Fibroblast of villous mesenchyme (primary cell): ENCODE measurements at places on chromosomes 2 and 18. TPM values are rescaled to one million over a fixed set of nuclear protein-coding genes. Genes with fewer than 3 reads are reported as not detected.

SNTG2 gene
- total RNA-seq, result under 0.01 and 1.6 TPM in 2 replicates

DNA sequence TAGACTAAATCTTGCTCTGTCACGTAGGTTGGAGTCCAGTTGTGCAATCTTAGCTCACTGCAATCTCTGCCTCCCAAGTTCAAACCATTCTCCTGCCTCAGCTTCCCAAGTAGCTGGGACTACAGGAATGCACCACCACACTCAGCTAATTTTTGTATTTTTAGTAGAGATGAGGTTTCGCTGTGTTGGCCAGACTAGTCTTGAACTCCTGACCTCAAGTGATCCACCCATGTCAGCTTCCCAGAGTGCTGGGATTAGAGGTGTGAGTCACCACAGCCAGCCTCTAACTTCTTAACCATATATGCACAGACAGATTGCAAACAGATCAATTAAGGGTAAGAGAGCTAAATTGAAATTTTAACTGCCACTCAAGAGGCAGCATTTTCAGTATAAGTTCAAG lies 22.1 kb upstream of the CNGA3 start:
- DNase-seq, result peak; percentile 44

- DNase-seq, result no peak
Measured at GRCh38 chr2:72917138-72917876, at the start of gene EMX1. Gene EMX1 (plus strand): TSS chr2:72917519. CDS start chr2:72917853, 334 bp downstream.

MYL1 gene
- total RNA-seq, result not detected in 2 replicates

GRCh38 chr2:158810731-158811460 lies 15.8 kb downstream of the DAPL1 start:
- DNase-seq, result peak; percentile 25

DUSP2 gene
- 0.86 and 2.3 TPM in 2 replicates for total RNA-seq

GRCh38 chr2:121038431-121038830 lies 246.6 kb downstream of the TFCP2L1 start:
- no peak for DNase-seq

DNA sequence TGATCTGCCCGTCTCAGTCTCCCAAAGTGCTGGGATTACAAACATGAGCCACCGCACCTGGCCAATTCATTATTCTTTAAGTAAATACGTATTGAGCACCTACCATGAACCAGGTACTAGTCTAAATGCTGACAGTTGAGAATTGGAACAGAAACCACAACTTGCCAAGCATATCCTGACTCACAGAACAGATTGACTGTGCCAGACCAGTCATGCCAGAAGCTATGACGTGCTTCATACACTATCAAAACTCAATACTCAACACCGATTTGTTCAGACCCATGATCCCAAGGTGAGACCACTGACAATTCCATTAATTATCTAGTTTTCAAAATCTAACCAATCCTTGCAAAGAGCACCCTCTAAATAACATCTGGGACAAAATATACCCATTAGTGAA lies 148.6 kb downstream of the B3GNT2 start:
- no peak for DNase-seq

GRCh38 chr2:147609301-147609700 lies 235.5 kb upstream of the ACVR2A start:
- DNase-seq, result no peak

C2orf15 gene
- not detected in 2 replicates for total RNA-seq

DNA sequence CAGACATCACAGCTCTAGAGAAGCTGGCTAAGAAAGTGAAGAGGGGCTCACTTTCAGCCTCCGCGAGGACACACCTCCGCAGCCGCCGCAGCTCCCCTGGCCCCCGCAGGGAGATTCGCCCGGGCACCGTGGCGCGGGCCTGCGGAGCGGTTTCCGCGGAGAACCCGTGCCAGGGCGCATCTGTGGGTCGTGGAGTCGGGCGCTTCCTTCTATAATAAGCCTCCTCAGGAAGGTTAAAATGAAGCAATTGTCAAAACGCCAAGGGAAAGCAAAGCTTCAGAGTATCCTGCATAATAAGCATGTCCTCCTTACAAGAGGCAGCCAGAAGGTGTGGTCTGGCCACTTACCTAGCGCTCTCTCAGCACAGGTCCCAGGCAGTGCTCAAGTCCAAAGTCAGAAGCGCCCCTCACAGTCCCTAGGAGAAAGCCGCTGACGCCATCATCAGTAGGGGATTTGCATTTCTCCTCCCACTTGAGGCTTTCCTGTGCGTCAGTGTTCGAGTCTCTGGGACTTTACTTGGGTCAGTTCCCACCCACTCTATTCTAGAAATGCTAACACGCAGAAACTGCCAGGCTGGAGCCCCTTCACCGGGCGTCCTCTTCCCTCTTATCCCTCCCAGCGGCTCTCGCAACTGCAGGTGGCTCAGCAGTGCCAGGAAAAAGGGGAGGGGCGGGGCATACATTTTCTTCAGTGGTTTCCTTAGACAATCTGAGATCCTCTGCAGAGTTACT lies at the start of gene STAT4:
Gene STAT4 (minus strand): TSS at position 395 of the 731 bp plus-strand sequence. CDS start 2,791 bp downstream, outside the sequence.
- peak; percentile 63 for DNase-seq

WIPF1 gene
- 13.0 and 15.1 TPM in 2 replicates for total RNA-seq

FAM228A gene
- 0.43 and 0.64 TPM in 2 replicates for total RNA-seq

- DNase-seq, result no peak
Measured at GRCh38 chr2:238336793-238337444, 16.6 kb downstream of the TRAF3IP1 start.

DNA sequence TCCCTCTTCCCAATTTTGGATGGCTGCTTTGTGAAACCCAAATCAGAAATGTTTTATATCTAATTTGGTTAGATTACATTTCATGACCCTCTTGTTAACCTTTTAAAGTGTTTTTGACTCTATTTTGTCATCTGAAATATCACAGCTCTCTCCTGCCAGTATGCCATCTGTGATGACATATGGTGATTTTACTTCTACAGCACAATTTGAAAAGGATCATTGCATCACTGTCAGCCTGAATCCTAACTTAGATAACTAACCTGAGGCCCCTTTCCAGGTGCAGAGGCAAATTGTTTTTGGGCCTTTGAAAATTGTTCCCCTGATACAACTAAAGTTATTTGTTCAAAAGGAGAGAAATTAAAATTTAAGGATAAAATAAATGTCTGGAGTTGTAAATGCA lies 1023.4 kb upstream of the LRRTM1 start:
- no peak for DNase-seq

DNA sequence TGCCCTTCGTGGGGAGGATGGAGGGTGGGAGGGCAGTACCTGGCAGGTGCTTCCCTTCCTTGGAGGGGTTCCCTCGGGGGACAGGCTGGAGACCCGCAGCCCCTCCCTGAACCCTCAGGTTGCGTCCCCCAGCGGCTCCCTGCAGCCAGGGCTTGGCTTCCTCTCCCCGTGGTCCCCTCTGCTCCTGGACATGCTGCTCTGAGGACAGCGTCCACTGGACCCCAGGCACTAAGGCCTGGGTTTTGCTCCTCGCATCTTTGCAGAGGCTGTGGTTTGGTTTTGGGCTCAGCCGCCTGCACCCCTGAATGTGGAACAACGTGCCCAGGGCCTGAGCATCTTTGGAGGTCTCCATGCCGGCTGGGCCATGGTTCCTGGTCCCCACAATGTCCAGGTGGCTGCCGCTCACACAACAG lies 133.5 kb downstream of the PTGR3 start:
- no peak for DNase-seq

- no peak for DNase-seq
Measured at GRCh38 chr2:144165599-144166250, 354.2 kb downstream of the ZEB2 start.
